Activated naive CD4-positive, alpha-beta T cell treated with Interleukin-2 at 50 U/mL for 16 hours (primary cell): ENCODE measurements at places on chromosomes 11 and 22.

- no peak for DNase-seq
Observed at GRCh38 chr11:61359516-61359915, 2.2 kb downstream of the CYB561A3 start.

GRCh38 chr11:128942817-128943427 lies at the start of gene TP53AIP1:
Gene TP53AIP1 (minus strand): TSS chr11:128942871. CDS start chr11:128937818, 5,053 bp downstream.
- no peak for DNase-seq

DNA sequence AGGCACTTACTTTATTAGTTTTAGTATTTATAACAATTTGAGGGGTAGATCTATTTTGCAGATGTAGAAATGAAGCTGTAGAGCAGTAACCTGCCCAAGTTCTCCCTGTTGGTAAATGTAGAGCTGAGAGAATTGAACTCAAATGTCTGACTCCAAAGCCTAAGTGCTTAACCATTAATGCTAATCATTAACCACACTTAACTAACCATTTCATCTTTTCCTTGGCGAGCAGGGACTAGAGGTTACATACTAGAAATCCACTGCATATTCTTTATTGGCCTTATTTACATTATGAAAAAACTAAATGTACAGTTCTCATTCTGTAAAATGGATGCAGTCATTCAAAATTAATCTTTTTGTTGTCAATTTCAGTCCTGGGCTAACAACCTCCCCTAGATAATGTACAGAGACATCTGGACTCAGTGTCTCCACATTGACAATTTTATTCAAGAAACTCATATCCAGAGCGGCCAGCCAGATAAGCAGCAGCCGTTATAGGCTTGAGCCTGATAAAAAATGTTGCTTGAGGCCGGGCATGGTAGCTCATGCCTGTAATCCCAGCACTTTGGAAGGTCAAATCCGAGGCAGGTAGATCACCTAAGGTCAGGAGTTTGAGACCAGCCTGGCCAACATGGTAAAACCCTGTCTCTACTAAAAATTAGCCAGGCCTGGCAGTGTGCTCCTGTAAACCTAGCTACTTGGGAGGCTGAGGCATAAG lies 76.7 kb upstream of the PICALM start:
- no peak for DNase-seq

DNA sequence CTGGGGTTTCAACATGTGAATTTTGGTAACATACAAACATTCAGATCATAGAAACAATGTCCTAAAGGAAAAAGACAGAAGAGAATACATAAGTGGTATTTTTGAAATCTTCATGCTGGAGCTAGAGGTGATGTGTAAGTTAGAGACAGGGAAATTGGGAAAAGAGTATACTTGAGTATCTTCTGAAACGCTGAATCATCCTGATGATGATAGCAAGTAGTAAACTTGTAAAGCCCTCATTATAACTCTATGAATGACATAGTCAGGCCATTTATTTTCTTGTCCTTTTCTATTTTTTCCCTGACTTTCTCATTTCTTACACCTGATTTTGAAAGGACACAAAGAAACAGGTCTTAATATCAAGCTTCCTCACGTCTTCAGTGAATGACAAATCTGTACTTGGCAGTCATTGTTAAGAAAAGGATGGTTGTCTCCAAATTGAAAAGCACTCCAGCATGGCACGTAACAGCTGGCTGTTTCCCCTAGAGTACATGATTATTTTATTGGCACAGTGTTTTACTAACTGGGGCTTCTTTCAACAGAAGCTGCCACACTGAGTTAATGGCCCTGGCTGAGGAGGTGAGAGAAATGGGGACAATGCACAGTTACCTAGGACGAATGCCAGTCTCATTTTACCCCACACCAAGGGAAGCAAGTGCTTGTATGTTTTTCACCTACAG lies 140.7 kb upstream of the CTSC start:
- DNase-seq: no peak

- no peak for DNase-seq
Observed at GRCh38 chr11:36053281-36053680, 109.4 kb downstream of the LDLRAD3 start.

- DNase-seq: no peak
Observed at GRCh38 chr11:72859126-72859525, 44.9 kb downstream of the ATG16L2 start.

DNA sequence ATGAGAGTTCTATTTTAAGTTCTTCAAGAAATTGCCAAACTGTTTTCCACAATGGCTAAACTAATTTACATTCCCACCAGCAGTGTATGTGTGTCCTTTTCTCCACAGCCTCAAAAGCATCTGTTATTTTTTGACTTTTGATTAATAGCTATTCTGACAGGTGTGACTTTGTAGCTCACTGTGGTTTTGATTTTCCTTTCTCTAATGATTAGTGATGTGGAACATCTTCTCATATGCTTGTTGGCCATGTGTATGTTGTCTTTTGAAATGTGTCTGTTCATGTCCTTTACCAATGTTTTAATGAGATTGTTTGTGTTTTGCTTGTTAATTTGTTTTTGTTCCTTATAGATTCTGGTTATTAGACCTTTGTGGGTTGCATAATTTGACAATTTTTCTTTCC lies 18.0 kb upstream of the RAB38 start:
- no peak for DNase-seq

DNA sequence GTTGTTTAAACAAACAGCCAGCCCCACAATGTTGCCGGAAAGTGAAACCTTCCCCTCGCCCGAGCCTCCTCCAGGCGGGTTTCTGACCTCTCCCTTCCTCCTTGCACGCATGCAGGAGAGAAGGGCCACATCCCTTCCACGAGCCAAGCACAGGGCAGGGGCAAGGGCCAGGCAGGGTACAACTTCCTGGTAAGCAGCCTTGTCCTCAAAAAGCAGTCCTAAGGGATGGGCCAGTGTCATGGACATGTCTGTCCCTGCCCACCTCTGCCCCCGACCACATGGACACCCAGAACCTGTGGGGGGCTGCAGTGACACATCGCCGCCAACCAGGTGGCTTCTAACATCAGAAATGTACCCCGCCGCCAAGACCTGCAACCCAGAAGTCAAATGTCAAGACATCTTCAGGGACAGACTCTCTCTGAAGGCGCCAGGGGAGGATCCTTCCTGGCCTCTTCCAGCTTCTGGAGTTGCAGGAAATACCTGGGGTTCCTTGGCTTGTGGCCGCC lies 145.3 kb downstream of the CRYBB2 start:
- DNase-seq: no peak

DNA sequence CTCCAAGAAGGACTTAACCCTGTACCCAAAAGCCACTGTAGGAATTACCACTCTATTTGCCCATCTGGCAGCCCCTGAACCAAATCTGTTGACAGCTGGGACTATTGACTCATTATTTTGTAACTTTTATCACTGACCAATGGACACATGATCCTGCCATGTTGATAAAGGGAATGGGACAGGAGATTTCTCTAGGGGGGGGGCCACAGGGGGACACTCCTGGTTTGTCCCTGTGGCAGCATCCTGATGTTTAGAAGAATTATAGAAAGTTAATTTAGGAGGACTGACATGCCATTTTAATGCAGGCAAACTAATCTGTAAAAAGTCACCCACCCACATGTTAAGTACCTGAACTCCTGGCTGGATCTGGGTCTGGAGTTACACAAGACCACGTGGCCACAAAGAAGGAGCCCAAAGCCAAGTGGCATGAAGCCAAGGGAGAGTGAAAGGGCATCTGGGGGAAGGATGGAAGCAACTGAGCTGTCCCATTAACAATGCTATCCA lies 558.1 kb downstream of the ETS1 start:
- no peak for DNase-seq

GRCh38 chr11:65355013-65355775 lies 643 bp downstream of the TIGD3 start:
- peak; percentile 61 for DNase-seq

- DNase-seq: peak; percentile 3
Observed at GRCh38 chr22:25563761-25564319, 635 bp upstream of the GRK3 start.

- DNase-seq: no peak
Observed at GRCh38 chr22:44620841-44621257, 81.2 kb upstream of the PRR5 start.

DNA sequence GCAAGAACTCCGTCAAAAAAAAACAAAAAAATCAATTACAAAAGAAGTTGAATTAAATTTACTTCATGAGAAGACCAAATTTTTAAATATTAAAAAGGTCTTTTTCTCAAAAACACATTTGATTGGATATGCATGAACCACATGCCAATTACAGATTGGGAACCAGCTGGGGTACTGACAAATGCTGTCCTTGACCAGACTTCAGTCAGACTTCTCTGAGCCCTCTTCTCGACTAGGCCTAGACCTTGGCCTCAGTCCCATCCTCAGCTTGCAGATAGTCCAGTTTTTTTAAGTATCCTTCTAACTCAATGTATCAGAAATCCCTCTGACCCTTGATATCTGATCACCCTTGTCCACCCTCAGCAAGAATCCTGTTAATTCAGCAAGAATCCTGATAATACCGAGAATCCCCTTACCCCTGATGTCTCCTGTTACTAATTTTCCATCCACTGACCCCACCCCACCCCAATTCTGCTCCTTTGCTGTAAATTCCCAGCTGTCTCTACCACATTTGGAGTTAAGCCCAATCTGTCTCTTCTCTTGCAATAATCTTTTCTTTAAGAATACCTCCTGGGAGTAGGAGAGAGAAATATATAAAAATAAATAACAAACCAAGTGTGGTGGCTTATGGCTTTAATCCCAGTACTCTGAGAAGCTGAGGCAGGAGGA lies 30.9 kb downstream of the OR4D9 start:
- no peak for DNase-seq

DNA sequence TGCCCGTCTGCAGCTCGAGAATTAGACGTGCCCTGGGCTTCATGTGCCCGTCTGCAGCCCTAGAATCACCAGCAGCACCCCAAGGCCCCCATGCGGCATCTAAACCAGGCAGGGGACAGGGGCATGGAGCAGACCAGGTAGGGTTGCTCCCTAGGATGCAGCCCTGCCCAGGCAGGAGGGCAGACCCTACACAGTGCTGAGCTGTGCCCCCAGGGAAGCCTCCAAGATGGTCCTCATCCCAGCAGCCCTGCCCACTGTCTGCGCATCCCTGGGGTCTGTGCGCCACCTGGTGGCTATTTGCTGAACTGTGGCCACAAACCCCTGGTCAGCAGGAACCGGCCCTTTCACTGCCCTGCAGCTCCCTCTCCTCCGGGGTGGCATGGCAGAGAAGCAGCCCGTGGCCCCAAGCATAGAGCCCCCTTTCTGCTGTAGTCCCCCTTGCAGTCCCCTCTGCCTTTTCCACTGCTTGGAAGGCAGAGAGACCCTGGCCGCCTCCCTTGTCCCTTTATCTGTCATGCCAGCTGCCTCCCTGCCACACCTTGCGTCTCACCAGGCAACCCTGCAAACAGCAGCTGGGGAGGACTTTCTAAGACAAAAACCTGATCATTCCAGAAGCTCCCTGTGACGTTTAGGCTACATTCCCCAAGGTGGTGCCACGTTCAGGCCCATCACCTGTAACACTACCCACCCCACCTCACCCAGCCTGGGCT lies 86.6 kb downstream of the KCNQ1 start:
- peak; percentile 69 for DNase-seq

- DNase-seq: no peak
Observed at GRCh38 chr11:11430431-11430830, 77.4 kb upstream of the CSNK2A3 start.

DNA sequence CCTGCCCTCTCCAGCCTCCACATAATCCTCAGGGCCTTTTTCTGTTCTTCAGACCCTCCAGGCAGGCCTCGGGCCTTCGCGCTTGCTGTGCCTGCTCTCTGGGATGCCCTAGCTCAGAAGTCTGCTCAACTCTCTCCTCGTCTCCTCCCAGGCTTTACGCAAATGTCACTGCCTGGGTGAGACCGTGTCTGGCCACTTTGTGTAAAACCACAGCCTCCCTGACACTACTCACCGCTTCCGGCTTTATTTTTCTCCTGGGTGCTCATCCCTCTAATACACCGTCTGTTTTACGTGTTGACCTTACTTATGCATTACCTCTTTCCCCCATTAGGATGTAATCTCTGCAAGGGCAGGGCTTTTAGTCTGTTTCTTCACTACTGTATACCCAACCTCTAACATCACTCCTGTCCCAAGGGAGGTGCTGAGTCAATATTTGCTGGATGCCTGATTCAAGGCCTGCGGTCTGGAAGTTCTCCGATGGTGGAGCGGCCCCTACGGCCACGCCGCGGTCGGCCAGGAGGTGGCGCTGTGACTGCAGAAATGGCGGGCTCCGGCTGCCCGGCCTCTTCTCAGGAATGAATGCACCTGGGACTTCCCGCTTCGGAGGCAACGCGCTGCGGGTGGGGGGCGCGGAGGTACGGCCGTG lies 58.2 kb upstream of the THY1 start:
- peak; percentile 71 for DNase-seq

DNA sequence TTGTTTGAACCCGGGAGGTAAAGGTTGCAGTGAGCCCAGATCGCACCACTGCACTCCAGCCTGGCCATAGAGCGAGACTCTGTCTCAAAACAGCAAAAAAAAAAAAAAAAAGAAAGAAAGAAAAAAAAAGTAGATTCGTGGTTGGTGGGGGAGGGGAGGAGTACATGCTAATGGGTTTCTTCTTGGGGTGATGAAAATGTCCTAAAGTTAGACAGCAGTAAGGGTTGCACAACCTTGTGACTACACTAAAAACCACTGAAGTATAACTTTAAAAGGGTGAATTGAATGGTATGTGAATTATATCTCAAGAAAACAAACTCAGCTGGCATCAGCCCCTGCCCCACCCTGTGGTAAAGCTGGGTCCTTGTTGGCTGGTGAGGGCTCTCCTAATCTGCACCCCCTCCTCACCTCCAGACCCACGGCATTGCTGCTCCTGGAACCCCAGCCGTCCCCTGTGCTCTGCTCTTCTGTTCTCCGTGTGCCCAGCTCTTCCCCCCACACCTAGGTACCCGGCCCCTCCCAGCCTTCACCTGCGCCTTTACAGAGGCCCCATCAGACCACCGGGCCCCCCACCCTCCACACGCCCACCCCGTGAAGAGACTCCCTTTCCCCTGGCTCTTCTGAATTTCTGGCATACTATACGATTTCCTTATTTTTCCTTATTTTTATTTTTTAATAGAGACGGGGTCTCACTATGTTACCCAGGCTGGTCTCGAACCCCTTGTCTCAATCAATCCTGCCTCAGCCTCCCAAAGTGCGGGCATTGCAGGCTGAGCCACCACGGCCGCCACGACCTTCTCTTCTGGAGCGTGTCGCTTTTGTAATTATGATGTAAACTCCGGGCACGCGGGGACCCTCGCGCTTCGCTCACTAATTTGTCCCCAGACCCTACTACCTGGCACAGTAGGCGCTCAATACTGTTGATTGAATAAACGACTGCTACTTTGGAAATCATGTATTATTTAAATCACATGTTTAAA lies 924 bp upstream of the FADD start:
- no peak for DNase-seq

- DNase-seq: no peak
Observed at GRCh38 chr22:42912059-42912458, 55.0 kb upstream of the ARFGAP3 start.

DNA sequence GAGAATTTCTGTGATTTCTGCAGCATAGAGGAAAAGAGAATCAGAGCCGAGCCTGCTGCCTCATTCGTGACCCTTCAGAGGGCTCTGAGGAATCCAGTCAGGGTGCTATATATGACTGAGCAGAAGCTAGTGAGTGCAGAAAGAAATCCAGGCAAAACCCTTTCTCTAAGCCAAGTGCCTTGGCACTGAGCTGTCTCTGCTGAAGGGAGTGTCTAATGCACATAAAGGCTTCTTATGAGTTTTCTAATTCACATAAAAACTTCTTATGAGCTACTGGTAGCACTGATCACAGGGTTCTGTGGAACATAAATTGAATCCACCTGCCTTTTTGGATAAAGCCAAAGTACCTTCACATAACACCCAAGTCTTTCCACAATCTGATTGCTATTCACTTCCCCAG lies 785.7 kb upstream of the CCDC90B start:
- no peak for DNase-seq

- peak; percentile 37 for DNase-seq
Observed at GRCh38 chr11:61507962-61508861, at the start of gene LRRC10B. Gene LRRC10B (plus strand): TSS chr11:61508749. CDS start chr11:61508999, 250 bp downstream.

GRCh38 chr11:34948696-34949095 lies 32.3 kb downstream of the PDHX start:
- DNase-seq: no peak
